Frontal cortex (tissue), 4 donors: ENCODE measurements at places on chromosomes 16 and 17. TPM values are rescaled to one million over a fixed set of nuclear protein-coding genes. Genes with fewer than 3 reads are reported as not detected.

Gene ENO3
- 0.82 TPM for total RNA-seq

Gene CTRB2
- not detected for total RNA-seq

Gene GCGR
- total RNA-seq: not detected

Gene G6PC1
- not detected for total RNA-seq

Gene SDF2
- total RNA-seq: 44.0 TPM

Gene KRTAP9-1
- not detected for total RNA-seq

Gene NPW
- total RNA-seq: not detected

Gene HOXB8
- total RNA-seq: not detected

Gene NTN1
- 6.5 TPM for total RNA-seq

Gene TMEM88
- 1.2 TPM for total RNA-seq

Gene IL32
- total RNA-seq: 0.82 TPM

Gene SMYD4
- 8.6 TPM for total RNA-seq

Gene TEFM
- 13.0 TPM for total RNA-seq

Gene ZSCAN10
- total RNA-seq: not detected

Gene HOXB7
- total RNA-seq: not detected

Gene KRT14
- not detected for total RNA-seq

Gene CDH11
- 313 TPM for total RNA-seq

Gene SYNRG
- 24.9 TPM for total RNA-seq

Gene KRT9
- not detected for total RNA-seq

Gene HBA1
- 371 TPM for total RNA-seq

Gene SULT1A4
- 3.3 TPM for total RNA-seq

Gene MMP2
- total RNA-seq: 8.2 TPM

Gene KRTAP2-2
- total RNA-seq: not detected

Gene PIRT
- under 0.01 TPM for total RNA-seq

Gene TBC1D3C
- total RNA-seq: not detected

Gene OR3A3
- total RNA-seq: not detected

Gene OR4D1
- under 0.01 TPM for total RNA-seq

Gene UNC13D
- 0.41 TPM for total RNA-seq

Gene CCL11
- total RNA-seq: not detected

Gene GINS3
- total RNA-seq: 1.6 TPM

Gene TBC1D3K
- not detected for total RNA-seq

Gene PHOSPHO1
- 1.6 TPM for total RNA-seq

Gene KRT39
- not detected for total RNA-seq

Gene ZNF18
- 22.8 TPM for total RNA-seq

Gene GSE1
- total RNA-seq: 13.9 TPM

Gene ELMO3
- 0.41 TPM for total RNA-seq

Gene CD300H
- total RNA-seq: not detected

Gene PSMD12
- 57.5 TPM for total RNA-seq

Gene ADORA2B
- 4.1 TPM for total RNA-seq

Gene NPIPB13
- 1.2 TPM for total RNA-seq

Gene CCDC154
- total RNA-seq: 0.41 TPM

Gene DPEP3
- not detected for total RNA-seq

Gene MYOCD
- 0.41 TPM for total RNA-seq

Gene TNK1
- 0.82 TPM for total RNA-seq

Gene TRIM25
- total RNA-seq: 0.82 TPM

Gene DPEP1
- total RNA-seq: 2.4 TPM

Gene NUDT21
- 280 TPM for total RNA-seq
